NCI-H460 (cell line): ENCODE measurements at places on chromosomes 3 and 15. TPM values are rescaled to one million over a fixed set of nuclear protein-coding genes. Genes with fewer than 3 reads are reported as not detected.

GRCh38 chr3:59913645-59914044 lies 863.8 kb upstream of the CFAP20DC start:
- DNase-seq = no peak

DNA sequence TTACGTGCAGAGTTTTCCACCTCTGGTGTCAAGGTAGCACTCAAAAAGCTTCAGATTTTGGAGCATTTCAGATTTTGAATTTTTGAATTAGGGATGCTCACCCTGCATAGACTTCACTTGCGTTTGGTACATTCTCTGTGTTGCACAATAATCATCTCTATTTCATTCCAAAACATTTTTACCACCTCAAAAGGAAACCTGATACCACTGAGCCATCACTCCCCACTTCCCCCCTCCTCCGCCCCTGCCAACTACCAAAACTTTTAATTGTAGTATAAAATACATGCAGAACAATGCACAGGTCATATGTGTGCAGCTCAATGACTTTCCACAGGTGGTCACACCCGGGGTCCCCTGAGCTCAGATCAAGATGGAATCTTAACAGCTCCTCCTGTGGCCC lies 208.8 kb downstream of the SV2B start:
- no peak for DNase-seq

GRCh38 chr3:188259191-188259590 lies 105.2 kb downstream of the LPP start:
- DNase-seq = no peak

The MST1R gene
- total RNA-seq = 0.69 and 0.82 TPM in 2 replicates

The KCTD6 gene
- total RNA-seq = 16.1 and 20.2 TPM in 2 replicates

DNA sequence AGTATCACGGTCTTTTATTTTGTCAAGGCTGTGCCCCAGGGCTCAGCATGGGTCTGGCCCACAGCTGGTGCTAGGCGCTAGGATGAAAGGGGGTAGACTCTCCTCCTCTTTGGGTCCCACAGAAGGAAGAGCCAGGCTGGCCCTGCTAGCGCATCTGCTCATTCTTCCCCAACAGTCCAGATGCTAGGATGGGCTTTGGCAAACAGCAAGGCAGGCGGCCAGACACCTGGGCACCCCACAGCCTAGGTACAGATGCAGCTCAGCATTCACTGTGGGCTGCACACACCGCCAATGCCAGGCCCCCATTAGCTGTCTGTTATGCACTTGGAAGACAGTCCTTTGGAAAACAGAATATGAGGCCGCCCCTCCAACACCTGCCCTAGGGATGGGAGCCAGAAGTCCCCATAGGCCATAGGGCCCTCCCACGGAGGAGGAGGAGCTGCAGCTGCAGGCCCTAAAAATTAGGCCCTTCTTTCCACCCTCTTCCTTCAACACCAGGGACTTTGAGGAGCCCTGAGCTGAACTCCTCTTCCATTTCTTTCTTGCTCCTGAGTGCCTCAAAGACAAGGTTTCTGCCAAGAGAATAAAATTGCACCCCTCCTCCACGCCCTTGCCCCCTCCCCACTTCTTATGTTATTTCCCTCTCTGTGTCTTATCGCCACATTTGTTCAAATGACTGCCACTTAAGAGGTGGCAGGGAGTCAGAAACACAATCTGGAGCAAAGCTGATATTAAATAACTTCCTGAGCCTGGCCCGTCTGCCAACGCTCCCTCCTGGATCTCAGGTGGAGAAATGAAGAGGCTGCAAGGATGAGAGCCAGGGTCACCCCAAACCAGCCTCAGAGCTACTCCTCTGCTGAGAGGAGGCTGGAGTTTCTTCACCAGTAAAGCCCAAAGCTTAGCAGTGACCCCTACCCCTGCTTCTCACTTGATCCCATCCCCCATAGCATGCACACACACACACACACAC lies 13.7 kb downstream of the NTRK3 start:
- DNase-seq = no peak

DNA sequence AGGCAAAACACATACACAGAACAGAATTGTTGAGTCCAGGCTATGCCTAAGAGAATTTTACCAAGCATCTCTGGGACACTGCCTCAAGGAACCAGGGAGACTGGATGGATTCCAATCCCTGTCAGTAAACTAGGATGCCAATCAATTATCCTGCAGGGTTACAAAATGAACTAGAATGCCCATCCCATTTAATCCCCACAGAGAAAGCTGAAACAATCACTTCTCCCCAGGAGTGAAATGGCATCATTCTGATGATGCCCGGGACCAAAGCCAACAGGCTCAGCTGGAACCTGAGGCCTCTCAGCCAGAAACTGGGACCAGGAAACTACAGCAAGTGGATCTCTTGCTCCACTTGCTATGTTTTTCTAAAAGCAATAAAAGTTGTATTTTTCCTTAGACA lies 130.0 kb upstream of the TJP1 start:
- DNase-seq = no peak

The TMEM212 gene
- total RNA-seq = not detected in 2 replicates

GRCh38 chr3:50516440-50516871 lies 13.0 kb upstream of the CACNA2D2 start:
- DNase-seq = no peak

The SEC62 gene
- total RNA-seq = 20.1 and 30.2 TPM in 2 replicates

The CEP19 gene
- total RNA-seq = 3.2 and 3.7 TPM in 2 replicates

DNA sequence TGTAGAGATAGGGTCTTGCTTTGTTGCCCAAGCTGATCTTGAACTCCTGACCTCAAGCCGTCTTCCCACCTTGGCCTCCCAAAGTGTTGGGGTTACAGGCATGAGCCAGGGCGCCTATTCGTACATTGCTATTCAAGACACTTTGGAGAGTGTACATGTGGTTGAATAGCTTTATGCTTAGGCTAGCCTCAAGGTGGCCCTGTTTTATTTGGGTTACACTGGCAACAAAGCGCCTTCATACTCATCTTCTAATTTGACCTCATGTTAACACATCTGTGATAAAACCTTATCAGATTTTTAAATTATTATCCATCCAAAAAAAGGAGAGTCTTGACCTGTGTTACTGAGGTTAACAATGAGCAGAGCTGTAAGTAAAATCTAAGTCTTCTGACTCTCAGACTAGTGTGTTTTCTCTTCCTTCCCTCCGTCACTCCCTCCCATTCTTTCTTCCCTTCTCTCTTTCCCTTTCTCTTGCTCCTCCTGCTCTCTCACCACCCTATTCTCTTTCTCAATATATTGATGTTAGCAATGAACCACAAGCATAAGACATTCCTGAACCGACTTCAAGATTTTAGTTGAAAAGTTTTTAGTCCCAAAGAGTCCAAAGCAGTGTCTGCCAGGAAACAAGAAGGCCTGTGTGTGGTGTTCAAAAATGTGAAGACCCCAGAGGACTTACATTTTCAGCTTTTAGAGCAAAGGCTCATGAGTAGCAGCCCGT lies 603.7 kb upstream of the CFAP20DC start:
- DNase-seq = no peak

DNA sequence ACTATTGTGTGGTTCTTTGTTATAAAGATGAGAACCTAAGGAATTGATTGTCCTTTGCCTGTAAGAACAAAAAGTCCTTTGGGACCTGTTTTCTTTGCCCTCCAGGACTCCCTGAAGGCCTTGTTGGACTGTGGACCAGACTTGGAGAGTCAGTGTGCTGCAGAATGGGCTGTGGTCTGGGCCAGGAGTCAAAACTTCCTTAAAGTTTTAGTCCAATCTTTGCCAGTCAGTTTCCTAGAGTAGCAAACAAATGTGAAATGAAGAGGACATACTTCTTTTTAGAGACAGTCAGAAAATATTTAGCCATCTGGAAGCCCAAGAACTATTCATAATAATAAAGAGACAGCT lies 45.4 kb downstream of the PDE8A start:
- no peak for DNase-seq

- DNase-seq = no peak
These were observed 10.3 kb downstream of the MYL3 start for GRCh38 chr3:46852839-46853355.

The C3orf85 gene
- total RNA-seq = not detected in 2 replicates

The C3orf38 gene
- 14.4 and 19.7 TPM in 2 replicates for total RNA-seq

- no peak for DNase-seq
These were observed 38.4 kb downstream of the RFX7 start for GRCh38 chr15:56205061-56205876.

- no peak for DNase-seq
These were observed 18.0 kb downstream of the ATP10A start for GRCh38 chr15:25844981-25845680.

GRCh38 chr3:153829606-153830170 lies 291.5 kb upstream of the ARHGEF26 start:
- peak; percentile 2 for DNase-seq

The RUBCN gene
- total RNA-seq = 6.8 and 7.9 TPM in 2 replicates

GRCh38 chr3:18024715-18025114 lies 282.3 kb upstream of the TBC1D5 start:
- DNase-seq = no peak

DNA sequence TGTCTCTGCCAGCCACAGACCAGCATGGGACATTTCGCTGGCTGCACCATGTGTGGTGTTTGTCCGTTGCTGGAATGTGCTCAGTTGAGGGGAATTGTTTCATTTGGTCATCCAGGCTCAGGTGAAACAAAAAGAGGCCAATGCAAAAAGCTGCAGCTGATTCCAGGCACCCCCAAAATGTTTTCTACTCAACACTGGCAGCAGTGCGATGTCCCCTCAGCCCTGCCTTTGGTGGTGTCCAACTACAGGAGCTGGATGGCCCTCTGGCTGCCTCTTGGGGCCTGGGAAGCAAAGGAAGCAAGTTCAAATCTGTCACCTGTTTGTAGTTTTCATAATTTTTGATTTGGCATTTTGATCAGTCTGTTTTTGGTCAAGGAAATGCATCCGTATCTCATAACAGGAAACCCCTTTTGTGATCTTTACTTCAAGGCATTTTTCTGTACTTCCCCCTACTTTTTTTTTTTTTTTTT lies 141.8 kb downstream of the EEFSEC start:
- DNase-seq = no peak

DNA sequence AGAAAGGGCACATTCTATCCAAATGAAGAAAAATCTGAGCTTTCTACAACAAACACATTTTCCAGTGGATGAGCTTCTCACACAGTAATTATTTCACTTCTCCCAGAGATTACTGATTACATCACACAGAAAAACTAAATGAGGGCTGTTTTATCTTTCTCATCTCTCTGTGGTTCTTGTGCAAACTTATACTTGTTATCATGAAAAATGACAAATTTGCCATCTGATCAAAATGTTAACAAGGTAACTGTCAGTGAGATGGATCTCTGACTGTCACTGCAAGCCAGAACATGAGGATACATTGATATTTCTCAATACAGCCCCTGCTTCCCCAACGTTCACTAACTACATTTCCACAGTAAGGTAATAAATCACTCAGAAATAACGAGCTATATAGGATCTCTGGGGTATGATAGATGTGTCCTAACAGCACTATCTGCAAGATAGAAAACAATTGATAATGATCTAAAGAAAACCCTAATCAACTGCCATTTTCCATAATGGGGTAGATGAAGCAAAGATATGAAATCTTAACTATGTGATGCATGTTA lies 829.3 kb upstream of the CFAP20DC start:
- no peak for DNase-seq

The TRAIP gene
- 5.3 and 5.7 TPM in 2 replicates for total RNA-seq

- no peak for DNase-seq
These were observed 42.4 kb upstream of the STRIT1 start for GRCh38 chr3:155335724-155336354.

The CYP8B1 gene
- total RNA-seq = not detected in 2 replicates

DNA sequence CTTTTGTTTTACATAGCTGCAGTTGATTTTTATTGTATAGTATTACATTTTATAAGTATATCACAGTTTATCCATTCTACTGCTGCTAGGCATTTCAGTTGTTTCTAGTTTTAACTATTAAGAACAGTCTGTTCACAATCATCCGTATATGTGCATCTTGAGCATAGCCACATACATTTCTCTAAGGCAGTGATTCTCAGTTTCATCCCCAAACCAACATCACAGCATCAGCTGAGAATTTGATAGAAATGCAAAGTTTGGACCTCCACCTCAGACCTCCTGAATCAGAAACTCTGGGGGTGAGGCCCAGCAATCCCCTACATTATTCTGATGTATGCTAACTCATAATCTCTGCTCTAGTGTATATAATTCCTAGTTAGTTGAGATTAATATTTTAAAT lies 120.8 kb downstream of the VPS8 start:
- DNase-seq = no peak

The ATP13A5 gene
- not detected in 2 replicates for total RNA-seq

The RGMA gene
- 0.42 and 0.72 TPM in 2 replicates for total RNA-seq

The DUSP7 gene
- 10.9 and 11.3 TPM in 2 replicates for total RNA-seq

DNA sequence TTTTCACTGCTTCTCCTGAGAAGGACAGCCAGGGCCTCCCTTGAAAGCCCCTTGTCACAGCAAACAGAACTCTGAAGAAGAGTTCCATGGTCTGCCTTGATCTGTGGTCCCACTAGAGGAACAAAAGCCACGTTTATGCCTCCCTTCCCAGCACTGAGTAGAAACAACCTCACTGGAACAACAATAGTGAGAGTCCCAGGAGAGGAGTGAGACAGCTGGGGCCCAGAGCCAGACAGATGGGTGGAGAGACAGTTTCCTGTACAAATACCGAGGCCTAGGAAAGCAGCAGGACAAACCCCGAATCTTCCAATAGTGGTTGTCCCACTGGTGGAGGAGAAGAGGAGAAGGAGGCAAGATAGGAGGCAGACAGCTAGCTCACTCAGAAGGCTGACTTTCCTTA lies 106.1 kb downstream of the WDR76 start:
- no peak for DNase-seq

The KCNH8 gene
- not detected in 2 replicates for total RNA-seq

DNA sequence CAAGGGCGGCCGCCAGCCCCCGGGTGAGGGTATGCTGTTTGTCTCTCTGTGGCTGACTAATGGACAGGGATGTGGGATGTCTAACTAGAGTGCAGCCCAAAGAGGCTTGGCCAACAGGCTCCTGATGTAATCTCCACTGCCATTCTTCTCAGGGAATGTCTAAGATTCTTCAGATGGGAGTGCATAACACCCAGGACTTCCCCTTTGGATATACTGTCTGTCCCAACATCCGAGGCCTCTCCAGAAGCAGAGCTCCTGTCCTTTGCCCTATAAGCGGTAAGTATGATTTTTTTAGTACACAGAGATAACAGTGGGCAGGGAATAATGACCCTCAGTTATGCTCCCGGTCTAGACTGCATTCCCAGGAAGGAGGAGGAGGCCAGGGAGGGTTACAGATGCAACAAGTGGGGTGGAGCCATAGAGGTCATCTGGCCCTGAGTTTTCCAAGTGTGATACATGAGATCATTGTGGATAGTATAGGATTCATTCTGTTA lies 62.5 kb upstream of the SLCO2A1 start:
- DNase-seq = no peak

GRCh38 chr15:29740692-29741311 lies 81.5 kb downstream of the TJP1 start:
- DNase-seq = no peak

GRCh38 chr3:47266709-47267489 lies 15.7 kb downstream of the KIF9 start:
- peak; percentile 33 for DNase-seq

GRCh38 chr15:40302288-40302886 lies 5.3 kb downstream of the PLCB2 start:
- DNase-seq = no peak

- no peak for DNase-seq
These were observed 28.3 kb downstream of the LRIG1 start for GRCh38 chr3:66472313-66473134.

GRCh38 chr3:51002495-51002894 lies 327.8 kb downstream of the DOCK3 start:
- DNase-seq = no peak
